MG63 (cell line): ENCODE measurements at places on chromosomes 12 and 14.

DNA sequence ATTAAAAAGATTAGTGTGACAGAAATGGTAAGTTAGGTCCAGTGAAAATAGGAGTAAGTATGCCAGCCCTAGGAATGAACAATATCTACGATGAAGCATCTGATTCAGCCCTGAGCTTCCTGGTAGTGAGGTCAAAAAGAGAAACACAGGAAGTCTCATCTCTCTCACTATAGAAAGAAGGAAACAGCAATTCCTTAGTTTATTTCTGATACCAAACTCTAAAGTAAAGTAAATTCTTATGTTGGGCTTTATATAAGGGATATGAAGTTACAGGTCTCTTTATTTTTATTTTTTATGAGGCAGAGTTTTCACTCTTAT lies 76.7 kb upstream of the RFLNA start:
- DNase-seq: no peak

DNA sequence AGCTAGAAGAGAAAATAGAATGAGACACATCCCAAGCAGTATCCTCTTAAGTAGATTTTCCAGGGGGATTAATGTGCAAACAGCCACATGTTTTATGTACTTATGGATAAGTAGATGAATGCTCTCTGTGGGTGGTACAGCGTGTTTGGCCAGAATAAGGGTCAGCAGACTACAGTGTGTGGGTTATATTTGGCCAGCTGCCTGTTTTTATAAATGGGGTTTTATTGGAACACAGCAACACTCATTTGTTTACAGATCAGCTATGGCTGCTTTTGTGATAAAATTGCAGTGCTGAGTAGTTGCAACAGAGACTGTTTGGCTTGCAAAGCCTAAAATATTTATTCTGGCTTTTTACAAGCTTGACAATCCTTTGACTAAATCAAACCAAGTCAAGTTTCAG lies 780.2 kb upstream of the SEL1L start:
- DNase-seq: no peak

DNA sequence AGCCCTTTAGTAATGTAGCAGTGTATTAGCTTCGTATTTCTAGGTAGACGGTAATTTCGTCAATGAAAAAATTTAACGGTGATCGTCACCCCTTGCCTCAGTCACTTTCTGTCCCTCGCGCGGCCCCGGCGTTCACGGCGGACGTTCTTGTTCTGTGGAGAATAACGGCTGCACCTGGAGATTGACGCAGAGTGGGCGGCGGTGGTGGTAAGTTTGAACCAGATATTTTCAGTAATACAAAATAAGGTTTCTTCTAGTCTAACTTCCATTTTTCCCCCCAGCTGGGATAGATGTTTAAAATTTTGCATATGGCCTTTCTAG lies 341 bp downstream of the ZNF10 start:
- peak; percentile 2 for DNase-seq

DNA sequence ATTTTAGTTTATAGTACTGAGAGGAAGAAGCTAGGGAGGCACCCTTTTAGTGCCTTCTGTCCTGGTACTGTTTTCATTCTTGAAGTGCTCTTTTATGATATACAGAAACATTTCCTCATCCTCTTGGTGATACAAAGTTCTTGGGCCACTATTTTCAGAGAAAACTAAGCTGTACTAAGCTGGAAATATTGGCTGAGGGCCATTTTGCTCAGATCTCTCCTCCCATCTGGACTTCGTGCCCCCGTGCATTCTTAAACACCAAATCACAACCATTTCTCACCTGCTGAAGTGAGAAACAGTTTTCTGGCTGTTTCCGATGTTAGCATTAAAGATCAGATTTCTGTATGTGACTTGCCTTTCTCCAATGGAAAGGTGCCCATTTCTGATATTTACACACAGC lies 158.9 kb downstream of the FBXL14 start:
- no peak for DNase-seq

DNA sequence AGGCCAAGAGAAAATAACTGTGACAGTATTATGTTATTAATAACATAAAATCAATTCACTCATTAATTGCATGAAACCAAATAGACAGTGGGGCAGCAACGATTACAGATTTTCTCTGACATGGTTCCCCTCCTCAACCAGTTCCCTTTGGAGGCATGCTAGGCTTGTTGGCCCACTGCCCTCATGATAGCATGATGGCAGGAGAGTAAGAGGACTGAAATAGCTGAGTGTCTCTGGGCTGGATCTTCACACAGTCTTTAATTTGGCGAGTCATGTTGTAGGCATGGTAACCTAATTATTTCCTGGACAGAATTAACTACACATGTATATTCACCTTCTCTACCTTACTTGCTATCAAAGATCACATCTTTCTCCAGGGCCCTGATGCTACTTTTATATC lies 266.2 kb upstream of the PELI2 start:
- no peak for DNase-seq

GRCh38 chr12:27572486-27573255 lies 48.7 kb downstream of the PPFIBP1 start:
- no peak for DNase-seq

GRCh38 chr12:110619534-110619953 lies 5.6 kb downstream of the TCTN1 start:
- DNase-seq: no peak

GRCh38 chr14:74579447-74580274 lies 32.4 kb downstream of the LTBP2 start:
- DNase-seq: peak; percentile 51

DNA sequence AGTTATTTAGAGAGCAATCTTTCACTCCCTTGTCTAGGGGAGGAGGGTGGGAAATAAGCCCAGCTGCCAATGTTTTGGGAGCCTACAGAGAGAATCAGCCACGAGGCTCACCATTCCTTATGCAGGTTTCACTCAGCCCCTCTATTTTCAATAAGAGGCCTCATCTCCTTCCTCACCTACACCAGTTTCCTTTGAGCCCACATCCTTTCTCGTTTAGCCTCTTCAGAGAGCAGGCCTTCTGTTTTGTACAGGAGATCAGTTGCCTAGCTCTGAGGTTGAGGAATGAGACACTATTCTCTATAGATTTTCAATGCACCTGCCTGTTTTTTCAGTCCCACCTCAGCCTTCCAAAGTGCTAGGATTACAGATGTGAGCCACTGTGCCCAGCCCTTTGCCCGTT lies 17.9 kb downstream of the SNAPC1 start:
- no peak for DNase-seq

DNA sequence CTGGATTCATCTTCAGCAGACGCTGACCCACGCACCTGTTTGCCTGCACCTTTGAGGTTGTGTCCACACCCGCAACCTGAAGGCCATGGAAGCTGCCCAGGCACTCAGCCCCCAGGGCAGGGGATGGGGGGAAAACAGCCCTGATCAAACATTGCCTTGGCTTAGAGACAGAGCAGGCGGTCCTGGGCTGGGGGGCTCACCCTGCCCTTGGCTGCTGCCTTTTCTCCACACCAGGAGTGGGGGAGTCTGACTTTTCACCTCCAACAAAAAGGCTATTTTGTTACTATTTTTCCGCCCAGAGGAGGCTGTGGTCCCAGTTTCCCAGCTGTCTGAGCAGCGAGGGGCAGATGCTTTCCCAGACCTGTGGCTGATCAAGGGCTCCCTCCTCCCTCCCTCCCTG lies 24.2 kb downstream of the BCL11B start:
- DNase-seq: no peak

GRCh38 chr12:67241482-67241881 lies 27.7 kb upstream of the CAND1 start:
- DNase-seq: no peak

DNA sequence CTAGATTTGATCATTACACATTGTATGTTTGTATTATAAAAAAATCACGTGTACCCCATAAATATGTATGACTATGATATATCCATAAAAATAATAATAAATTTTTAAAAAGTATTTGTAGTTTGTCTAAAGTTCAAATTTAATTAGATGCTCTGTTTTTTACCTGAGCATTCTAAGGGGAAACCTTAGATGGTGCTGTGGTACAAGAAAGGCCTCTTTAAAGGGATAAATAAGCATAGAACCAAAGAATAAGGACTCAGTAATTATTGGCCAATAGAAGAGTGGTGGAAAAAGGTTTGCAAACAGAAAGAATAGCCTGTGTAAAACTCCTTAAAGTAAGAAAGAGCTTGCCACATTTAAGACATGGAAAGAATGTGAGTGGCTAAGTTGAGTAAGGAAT lies 580.1 kb upstream of the SEL1L start:
- no peak for DNase-seq

DNA sequence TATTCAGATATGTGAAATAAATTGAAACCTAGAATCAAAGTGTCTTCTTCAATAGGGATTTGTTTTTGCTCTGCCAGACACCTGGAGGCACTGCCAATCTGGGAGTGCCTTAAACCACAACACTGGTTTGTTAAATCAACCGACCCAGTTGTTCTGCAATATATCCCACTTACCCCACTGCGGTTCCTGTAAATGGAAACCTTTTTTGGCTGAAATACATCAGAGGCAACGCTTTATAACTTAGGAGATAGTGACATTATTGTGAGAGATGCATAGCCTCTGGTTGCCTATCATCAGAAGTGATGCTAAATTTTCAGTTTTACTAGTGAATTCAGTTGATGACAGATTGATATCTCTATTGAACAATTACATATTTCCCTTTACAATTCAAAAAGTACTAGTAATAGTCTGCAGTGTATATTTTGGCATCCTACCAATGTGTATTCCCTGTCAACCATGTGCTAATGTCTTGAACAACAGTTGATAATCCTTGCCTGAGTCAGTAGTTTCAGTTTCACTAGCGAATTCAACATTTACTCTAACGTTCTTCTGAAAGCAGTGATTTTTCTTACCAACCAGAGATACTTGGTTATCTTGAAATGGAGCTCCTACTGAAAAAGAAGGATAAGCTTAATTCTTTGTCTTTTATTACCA lies 30.5 kb downstream of the PPP2R5C start:
- DNase-seq: no peak

GRCh38 chr12:108606492-108606891 lies 8.6 kb upstream of the TMEM119 start:
- DNase-seq: peak; percentile 41

DNA sequence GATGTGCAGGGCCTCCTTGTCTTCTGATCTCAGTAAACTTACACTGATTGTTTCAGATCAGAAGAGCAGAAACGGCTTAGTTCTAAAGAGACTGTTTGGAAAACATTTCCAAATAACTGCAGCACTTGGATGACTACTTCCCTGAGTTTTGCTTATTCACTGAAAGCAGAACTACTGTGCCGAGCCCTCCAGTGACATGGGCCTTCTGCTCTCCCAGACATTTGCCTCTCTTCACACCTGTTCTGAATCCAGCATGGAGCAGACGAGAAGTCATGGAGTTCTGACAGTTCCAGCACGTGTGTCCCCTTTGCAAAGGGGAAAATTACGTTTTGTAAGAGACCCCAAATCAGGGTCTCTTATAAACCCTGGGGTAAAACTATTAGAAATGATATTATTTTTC lies 31.4 kb downstream of the ETNK1 start:
- DNase-seq: no peak

GRCh38 chr12:100371146-100371545 lies 14.3 kb downstream of the SLC17A8 start:
- no peak for DNase-seq

DNA sequence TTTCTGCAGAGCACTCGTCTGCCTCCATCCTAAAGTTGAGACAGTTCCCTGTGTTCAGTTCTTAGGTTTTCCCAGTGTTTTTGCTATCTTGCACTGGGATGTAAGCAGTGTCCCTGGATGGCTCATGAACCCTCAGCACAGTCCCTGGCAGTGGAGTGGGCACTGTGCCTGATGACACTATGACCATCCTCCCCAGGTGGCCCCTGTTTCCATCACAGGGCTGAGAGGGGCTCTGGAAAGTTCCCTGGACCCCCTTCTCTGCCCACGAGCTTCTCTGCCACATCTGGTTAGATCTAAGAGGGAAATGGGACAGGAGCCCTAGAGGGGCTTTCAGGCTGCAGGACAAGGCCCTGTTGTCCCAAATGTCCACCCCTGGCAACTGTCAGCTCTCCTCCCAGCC lies 249.8 kb upstream of the SFSWAP start:
- DNase-seq: no peak

DNA sequence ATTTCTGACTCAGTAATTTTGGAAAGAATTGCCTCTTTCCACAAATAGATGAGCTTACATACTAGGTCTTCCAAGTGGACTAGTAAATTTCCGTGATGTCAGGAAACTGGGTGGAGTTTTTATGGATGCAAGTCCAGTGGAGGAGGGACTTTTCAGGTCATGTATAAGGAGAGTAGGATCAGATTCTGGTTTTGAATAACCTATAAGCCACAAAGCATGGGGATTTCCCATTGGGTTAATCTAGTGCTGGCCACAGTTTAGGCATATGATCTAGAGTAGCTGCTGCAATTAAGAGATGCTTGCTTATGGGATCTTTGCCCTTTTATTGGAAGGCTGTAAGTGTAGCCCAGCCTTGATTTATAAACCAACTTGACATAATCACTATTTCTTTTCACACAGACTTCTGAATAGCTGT lies 33.8 kb downstream of the STK38L start:
- DNase-seq: peak; percentile 60

DNA sequence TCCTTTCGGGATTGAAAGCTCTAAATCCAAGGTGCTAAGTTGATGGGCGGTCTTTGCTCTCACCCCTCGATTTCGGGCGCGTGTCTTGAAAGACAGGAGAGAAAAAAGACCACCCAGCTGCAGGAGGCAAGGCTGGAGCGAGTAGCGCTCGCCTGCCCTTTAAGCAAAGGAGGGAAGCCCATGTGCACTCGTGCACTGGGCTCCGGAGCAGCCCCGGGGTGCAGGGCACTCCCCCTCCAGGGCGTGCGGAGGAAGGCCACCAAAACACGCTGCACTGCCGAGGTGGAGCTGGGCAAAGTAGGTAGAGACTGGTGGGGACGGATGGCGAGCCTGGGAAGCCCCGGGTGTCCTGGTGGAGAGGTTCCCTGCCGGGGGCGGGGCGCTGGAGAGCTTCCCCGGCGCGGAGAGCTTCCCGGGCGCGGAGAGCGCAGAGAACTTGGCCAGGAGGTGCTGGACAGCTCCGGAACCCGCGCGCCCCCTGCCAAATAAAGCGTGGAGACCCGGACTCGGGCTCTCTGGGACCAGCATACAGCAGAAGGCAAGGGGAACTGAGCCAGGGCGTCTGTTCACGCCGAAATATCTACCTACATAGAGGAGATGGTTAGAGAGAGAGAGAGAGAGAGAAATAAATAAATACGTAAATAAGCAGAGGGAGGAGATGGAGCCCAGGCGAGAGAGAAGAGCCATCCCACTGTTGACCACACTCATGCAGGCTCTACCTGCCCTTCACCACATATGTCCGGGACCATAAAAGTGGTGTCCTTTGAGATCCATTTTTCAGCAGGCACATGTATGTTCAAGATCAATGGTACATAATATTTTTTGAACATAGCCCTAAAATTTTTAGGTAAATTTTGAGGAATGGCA lies 662 bp upstream of the NELL2 start:
- DNase-seq: peak; percentile 43
